ENCODE measurements at places on chromosomes 7 and 10.

DNA sequence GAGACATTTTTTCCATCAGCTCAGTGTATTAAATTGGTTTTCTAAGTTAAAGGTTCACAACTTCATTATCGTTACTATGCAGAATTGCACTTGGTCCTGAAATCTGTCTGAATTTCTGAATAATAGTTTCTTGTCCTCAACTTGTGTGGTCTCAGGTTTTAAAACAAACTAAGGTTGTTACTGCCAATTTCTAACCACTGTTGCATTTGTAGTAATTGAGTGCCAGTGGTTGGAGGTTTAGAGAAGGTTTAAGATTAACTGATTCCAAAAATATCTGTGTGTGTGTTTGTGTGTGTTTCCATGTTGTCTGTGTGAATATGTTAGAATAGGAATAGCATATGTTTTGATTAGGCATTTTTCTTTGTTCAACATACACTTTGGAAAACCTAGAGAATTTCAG is 395.9 kb downstream of the AUTS2 start:
- DNase-seq = no peak
- no peaks in the 10 kb centered on the region for H3K4me1 ChIP-seq
- H3K27ac ChIP-seq = no peak overlapping the region
- no peaks in the 10 kb centered on the region for H3K27me3 ChIP-seq

DNA sequence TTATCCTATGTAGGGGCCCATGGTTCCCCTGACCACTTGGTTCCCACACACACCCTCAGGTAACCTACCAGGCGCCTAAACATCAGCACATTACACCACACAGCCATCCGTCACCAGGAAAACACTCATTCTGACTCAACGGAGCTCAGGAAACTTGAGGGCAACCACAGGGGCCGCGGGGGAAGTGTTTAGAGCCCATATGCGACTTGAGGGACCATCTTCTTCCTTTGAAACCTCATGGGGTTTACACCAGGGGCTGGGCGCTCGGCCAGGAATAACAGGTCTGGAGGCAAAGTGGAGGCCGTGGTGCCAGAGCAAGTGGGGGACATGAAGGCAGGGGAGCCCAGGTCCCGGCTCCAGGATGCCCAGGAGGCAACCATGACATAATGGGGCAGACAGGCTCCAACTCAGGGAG is 1.5 kb downstream of the STX1A start:
- peaks cover 21% of the 10 kb centered on the region for H3K27me3 ChIP-seq
- H3K4me3 ChIP-seq = peak overlapping the region; percentile 80
- peak overlapping the region; percentile 80 for H3K27ac ChIP-seq

- peaks cover 73% of the 10 kb centered on the region for H3K4me1 ChIP-seq
- no peak overlapping the region for H3K4me3 ChIP-seq
These were observed 72.7 kb downstream of the STK17A start for GRCh38 chr7:43655584-43655983.

GRCh38 chr7:41006306-41006995 is 696.4 kb downstream of the INHBA start:
- no peaks in the 10 kb centered on the region for H3K27me3 ChIP-seq
- no peaks in the 10 kb centered on the region for H3K4me1 ChIP-seq
- no peak for DNase-seq

DNA sequence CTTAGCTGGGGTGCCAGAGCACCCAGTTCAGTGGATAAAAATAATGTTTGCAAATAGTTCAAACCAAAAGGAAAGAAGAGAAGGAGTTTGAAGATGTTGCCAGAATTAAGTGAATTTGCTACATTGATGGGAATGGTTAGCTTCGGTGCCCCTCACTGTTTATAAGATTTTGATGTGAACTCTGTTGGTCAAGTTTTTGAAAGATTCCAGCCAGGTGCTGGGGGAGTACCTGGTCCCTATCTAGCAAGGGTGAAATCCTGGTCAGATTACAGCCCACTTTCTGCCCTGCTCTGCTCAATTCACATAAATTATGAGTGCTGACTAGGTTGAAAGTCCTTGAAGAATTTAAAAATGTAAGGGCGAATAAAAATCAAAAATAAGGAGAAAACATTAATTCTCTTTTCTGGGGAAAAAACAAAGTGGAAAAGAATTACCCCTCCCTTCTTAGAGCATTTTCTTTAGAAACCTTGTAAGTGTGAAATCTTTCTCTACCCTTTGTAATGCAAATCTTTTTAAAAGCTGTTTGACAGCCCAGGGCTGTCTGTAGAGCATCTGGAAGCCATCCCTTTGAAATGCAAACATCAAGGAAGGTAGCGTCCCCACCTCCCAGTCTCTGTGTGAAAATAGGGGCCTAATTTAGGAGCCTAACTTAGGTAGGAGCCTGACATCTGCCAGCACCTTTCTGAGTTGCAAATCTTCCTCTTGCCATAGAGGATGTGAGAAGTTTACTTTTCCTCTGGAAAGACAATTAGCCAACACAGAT is 1.4 kb upstream of the GIMAP5 start:
- H3K27me3 ChIP-seq = no peaks in the 10 kb centered on the region
- H3K36me3 ChIP-seq = peaks cover 40% of the 10 kb centered on the region
- H3K4me3 ChIP-seq = peak overlapping the region; percentile 90
- peak overlapping the region; percentile 74 for H3K27ac ChIP-seq

- H3K4me1 ChIP-seq = peaks cover 11% of the 10 kb centered on the region
- H3K36me3 ChIP-seq = no peaks in the 10 kb centered on the region
- no peak for DNase-seq
- no peak overlapping the region for H3K27ac ChIP-seq
These were observed 3.3 kb downstream of the MYOF start for GRCh38 chr10:93478873-93479272.

DNA sequence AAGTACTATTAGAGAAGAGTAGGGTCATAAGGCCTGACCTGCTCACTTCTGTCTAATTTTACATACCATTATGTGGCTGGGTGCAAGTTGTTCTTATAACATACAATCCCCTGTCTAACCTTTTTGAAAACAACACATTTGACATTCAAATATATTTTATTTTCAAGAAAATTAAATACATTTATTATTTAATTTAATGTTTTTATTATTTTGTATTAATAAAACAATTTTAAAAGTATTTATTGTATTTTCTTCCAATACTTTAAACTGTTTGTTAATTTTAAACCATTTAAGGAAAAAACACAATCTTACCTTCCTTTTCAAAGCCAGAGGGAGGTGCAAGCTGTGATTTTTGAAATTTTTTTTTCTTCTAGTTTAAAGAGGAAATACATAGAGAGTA is 232.8 kb downstream of the KCND2 start:
- no peak overlapping the region for H3K4me3 ChIP-seq
- H3K27me3 ChIP-seq = no peaks in the 10 kb centered on the region
- no peak for DNase-seq
- no peaks in the 10 kb centered on the region for H3K4me1 ChIP-seq

- H3K4me1 ChIP-seq = no peaks in the 10 kb centered on the region
- H3K4me3 ChIP-seq = no peak overlapping the region
- no peak overlapping the region for H3K27ac ChIP-seq
- no peaks in the 10 kb centered on the region for H3K27me3 ChIP-seq
- no peak for DNase-seq
- no peaks in the 10 kb centered on the region for H3K36me3 ChIP-seq
These were observed 26.7 kb downstream of the CXCL12 start for GRCh38 chr10:44358080-44358771.

DNA sequence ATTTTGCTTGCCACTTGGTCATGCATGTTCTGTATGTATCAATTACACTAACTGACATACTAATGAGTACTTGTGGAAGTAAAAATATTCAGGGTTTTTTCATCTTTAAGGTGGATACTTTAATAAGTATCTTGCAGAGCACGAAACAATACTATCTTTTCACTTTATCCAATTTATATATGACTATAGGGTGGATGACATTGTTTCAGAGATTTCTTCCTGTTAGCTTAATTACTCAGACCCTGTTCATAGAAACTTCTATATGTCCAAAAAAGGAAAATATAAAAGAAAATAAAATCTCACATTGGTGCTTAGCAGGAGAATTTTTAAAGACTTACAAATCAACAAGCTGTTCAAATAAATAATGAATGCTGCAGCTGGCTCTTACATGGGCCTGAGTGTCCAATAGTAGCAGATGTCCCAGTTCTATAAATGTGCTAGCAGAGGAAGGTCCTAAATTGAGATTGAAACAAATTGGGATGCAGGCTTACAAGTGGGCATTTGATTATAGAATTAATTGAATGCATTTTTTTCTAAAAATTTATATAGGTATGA is 91.5 kb upstream of the THSD7A start:
- no peaks in the 10 kb centered on the region for H3K27me3 ChIP-seq
- no peak overlapping the region for H3K27ac ChIP-seq
- H3K4me3 ChIP-seq = no peak overlapping the region
- no peak for DNase-seq
- H3K4me1 ChIP-seq = no peaks in the 10 kb centered on the region

- H3K36me3 ChIP-seq = no peaks in the 10 kb centered on the region
- no peak for DNase-seq
- no peaks in the 10 kb centered on the region for H3K27me3 ChIP-seq
These were observed 130.9 kb downstream of the OAT start for GRCh38 chr10:124287791-124288190.

DNA sequence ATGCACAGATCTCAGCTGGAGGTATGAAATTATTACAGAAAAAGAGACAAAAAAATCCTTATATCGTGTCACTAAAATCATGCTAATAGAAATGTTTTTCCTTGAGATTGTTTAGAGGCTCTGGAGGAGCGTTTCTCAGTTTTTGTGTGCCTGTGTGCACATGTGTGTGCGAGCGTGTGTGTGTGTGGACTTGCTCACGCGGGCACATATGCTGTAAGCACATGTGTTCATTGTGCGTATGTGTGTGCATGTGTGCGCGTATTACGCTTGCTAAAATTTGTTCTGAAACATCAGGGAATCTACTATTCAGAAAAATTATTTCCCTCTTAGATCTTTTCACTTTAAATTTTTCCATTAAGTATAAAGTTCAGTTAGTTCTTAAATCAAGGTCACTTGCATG is 1111.2 kb downstream of the NRG3 start:
- H3K27me3 ChIP-seq = no peaks in the 10 kb centered on the region
- no peak for DNase-seq
- H3K4me1 ChIP-seq = no peaks in the 10 kb centered on the region

DNA sequence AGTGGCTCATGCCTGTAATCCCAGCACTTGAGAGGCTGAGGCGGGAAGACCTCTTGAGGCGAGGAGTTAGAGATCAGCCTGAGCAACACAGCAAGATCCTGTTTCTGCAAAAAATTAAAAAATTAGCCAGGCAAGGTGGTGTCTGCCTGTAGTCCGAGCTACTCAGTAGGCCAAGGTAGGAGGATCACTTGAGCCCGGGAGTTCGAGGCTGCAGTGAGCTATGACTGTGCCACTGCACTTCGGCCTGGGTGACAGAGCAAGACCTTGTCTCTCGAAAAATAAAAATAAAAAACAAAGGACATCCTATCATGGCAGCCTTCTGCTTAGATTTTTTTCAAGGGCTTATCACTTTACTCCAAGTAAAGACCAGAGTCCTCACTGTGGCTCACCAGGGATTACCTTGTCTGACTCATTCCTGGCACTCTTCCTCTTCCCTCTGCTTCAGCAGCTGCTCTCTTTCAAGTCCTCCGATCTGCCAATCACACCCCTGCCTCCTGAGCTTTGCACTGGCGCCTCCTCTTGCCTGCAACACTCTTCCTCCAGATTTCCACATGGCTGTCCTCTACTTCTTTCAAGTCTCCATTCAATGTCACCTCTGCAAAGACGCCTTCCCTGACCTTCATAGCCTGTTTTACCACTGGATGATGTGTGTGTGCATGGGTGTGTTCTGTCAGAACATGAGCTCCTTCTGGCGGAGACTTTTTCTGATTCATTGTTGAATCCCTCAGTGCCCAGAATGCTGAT is 7.7 kb downstream of the PRTFDC1 start:
- no peak overlapping the region for H3K27ac ChIP-seq
- peaks cover 2% of the 10 kb centered on the region for H3K4me1 ChIP-seq
- no peak overlapping the region for H3K4me3 ChIP-seq
- H3K36me3 ChIP-seq = no peaks in the 10 kb centered on the region

DNA sequence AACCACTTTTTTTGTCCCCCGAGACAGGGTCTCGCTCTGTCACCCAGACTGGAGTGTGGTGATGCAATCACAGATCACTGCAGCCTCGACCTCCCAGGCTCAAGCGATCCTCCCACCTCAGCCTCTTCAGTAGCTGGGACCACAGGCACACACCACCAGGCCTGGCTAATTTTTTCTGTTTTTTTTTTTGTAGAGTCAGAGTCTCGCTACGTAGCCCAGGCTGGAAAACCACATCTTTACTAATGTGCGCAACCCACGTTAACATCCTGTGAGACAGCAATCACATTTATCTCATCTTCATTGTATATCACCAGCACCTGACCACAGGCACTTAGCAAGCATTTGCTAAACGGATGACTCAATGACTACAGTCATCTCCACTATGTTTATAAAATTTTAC is 77.8 kb upstream of the ATP6V0A4 start:
- H3K4me1 ChIP-seq = peaks cover 18% of the 10 kb centered on the region
- DNase-seq = peak; percentile 85
- H3K36me3 ChIP-seq = no peaks in the 10 kb centered on the region
- peak overlapping the region; percentile 77 for H3K27ac ChIP-seq
- H3K27me3 ChIP-seq = no peaks in the 10 kb centered on the region

GRCh38 chr10:104910712-104911111 is 269.6 kb downstream of the SORCS3 start:
- no peaks in the 10 kb centered on the region for H3K4me1 ChIP-seq
- H3K4me3 ChIP-seq = no peak overlapping the region
- H3K27ac ChIP-seq = no peak overlapping the region
- H3K27me3 ChIP-seq = no peaks in the 10 kb centered on the region
- DNase-seq = no peak

- peaks cover 11% of the 10 kb centered on the region for H3K27me3 ChIP-seq
- H3K27ac ChIP-seq = no peak overlapping the region
- H3K36me3 ChIP-seq = no peaks in the 10 kb centered on the region
- no peaks in the 10 kb centered on the region for H3K4me1 ChIP-seq
- no peak for DNase-seq
- H3K4me3 ChIP-seq = no peak overlapping the region
These were observed 90.9 kb upstream of the STK17A start for GRCh38 chr7:43491984-43492383.

- H3K36me3 ChIP-seq = no peaks in the 10 kb centered on the region
- H3K27me3 ChIP-seq = no peaks in the 10 kb centered on the region
- no peak for DNase-seq
- no peak overlapping the region for H3K4me3 ChIP-seq
These were observed 100.6 kb upstream of the GLCCI1 start for GRCh38 chr7:7867846-7868571.

- H3K4me1 ChIP-seq = peaks cover 26% of the 10 kb centered on the region
- no peaks in the 10 kb centered on the region for H3K27me3 ChIP-seq
- no peak overlapping the region for H3K4me3 ChIP-seq
- no peak for DNase-seq
- H3K36me3 ChIP-seq = peaks cover 30% of the 10 kb centered on the region
- peak overlapping the region; percentile 61 for H3K27ac ChIP-seq
These were observed 15.5 kb downstream of the ACBD5 start for GRCh38 chr10:27225011-27225590.

- no peak for DNase-seq
- no peaks in the 10 kb centered on the region for H3K4me1 ChIP-seq
- H3K27ac ChIP-seq = no peak overlapping the region
- H3K27me3 ChIP-seq = no peaks in the 10 kb centered on the region
- H3K36me3 ChIP-seq = peaks cover 2% of the 10 kb centered on the region
These were observed 171.9 kb downstream of the EBF3 start for GRCh38 chr10:129792141-129792540.

GRCh38 chr10:6979371-6979770 is 399.3 kb upstream of the PRKCQ start:
- H3K36me3 ChIP-seq = peaks cover 17% of the 10 kb centered on the region
- peaks cover 23% of the 10 kb centered on the region for H3K4me1 ChIP-seq
- no peak for DNase-seq
